Activated T-cell treated with anti-CD3 and anti-CD28 coated beads for 4 hours (primary cell): ENCODE measurements at places on chromosomes 5 and 9.

DNA sequence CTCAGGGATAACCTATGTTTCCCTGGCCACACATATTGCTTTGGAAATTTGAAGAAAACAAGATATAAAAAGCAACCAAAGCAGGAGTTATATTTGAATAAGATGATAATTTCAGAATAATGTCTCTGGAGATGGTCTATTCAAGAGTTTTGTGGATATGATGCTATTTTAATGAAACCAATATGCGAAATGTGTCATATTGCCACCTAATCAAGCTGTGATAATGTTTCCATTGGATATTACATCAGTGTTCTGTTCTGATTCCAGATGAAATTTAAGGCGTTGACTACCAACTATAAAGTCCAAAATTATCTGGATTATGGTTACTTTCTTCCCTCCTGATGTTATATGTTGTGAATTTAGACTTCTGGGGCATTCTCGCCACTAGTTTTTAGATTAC is 27.6 kb upstream of the NUDT12 start:
- no peak for DNase-seq

DNA sequence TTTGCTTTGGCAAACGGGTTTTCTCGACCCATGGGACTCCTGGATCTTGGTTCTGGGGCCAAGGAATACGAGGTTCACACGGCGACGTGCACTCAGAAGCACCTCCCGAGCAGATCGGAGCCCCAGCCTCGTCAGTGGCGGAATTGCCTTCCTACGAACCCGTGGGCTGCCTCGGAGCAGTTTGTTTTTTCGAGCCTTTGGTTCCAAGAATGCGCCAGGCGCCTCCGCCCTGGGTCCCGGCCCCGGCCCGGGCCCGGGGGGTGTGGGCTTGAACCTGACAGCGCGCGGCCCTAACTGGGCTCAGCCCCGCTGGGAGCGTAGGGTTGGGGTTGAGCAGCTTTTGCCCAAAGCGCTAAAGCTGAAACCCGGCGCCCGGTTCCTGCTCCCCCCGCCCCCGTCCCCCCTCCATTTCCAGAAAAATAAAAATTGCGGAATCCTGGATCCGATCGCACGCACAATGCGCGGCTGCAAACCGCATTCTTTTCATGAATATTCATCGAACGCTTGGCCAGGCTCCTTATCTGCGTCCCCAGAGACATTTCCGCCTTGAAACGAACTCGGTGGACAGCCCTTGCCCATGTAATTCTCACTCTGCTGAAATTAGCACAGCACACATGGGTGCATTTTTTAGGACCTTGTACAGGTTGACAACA is 1.0 kb downstream of the BASP1 start:
- no peak for DNase-seq

- peak; percentile 35 for DNase-seq
Observed at GRCh38 chr5:178279723-178280438, 47.3 kb upstream of the PHYKPL start.

GRCh38 chr9:122378236-122378635 is 7.4 kb downstream of the PTGS1 start:
- DNase-seq = no peak

DNA sequence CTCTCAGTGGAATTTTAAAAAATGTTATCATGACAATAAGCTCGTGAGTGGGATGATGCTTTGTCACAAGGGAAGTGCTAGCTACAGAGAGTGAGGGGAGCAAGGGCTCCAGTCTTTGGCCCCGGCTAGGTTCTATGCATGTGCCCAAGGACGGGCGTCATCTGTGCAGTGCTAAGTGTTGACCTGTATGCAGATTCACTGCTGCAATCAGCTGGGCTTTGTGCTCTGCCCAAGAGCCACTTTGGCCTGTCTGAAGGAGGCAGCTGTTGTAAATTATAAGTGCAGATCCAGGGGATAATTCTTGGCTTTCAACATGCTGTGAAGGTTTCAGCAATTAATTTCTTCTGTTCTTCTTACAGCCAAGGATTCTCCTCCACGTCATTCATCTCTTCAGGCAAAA is 268.6 kb downstream of the PSAT1 start:
- no peak for DNase-seq
